ENCODE measurements at places on chromosomes 5 and 9.

- DNase-seq = no peak
Observed at GRCh38 chr9:22354699-22355384, 91.8 kb upstream of the DMRTA1 start.

- DNase-seq = no peak
Observed at GRCh38 chr5:168654211-168654721, 75.1 kb upstream of the PANK3 start.

- no peak for DNase-seq
Observed at GRCh38 chr9:97813072-97813471, 40.0 kb upstream of the FOXE1 start.

GRCh38 chr5:88707216-88707965 lies 175.6 kb downstream of the MEF2C start:
- DNase-seq = no peak

DNA sequence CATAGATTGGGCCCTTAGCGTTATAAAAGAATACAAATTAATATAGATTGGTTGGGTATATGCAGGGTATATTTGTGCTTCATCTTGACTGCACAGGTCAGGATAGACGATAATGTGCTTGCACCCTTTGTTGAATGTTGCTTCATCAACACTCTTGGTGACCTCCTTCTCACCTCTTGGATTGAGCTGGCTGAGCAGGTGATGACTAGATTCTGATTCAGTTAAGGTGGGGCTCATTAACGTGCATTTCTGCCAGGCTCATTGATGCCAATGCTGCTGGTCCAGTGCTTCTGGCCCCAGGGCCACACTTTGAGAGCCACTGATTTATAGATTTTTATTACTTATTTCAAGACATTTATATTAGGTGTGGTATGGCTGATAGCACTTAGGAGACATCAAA lies 27.7 kb downstream of the PCSK5 start:
- DNase-seq = no peak

DNA sequence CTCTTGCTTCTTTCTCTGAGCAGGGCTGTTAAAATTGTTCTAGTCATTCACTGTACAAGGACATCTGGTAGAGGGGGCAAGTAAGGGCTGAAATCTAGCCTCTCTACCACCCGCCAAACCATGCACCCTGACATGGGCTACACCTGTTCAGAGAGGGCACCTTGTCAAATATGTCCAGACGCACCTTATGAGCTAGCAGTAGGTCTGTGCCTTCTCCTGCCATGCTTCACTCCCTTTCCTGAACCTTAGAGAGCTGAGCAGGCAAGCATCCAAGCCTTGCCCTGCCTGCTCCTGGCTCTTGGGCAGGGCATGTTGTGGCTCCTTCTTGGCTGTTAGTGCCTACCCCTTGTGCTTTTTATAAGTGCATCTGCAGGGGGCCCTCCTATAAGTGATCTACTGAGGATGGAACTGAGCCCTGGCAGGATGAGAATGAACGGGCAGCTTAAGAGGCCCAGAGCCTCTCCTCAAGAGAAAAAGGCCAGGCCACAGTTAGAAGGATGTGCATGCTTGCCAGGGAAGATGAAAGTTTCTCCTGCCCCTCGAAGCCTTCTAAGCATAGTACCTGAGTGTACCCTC lies 3.8 kb upstream of the NEUROG1 start:
- no peak for DNase-seq

DNA sequence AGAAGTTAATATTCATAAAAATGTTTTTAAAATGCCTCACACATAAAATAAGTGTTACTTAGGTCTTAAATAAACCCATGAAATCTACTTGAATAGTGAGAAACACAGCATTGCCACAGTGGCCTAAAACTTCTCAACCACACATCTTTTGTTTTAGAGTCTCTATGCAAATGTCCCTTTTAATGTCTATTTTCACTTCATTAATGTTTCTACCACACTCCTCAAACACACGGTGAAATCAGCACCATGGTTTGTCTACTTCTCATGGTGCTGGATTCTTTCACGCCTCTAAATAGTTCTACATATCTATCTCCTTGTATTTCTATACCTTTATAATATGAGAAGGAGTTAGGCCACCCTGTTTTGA lies 111.2 kb downstream of the EDIL3 start:
- no peak for DNase-seq

- DNase-seq = no peak
Observed at GRCh38 chr9:107333363-107333762, 50.3 kb downstream of the RAD23B start.

DNA sequence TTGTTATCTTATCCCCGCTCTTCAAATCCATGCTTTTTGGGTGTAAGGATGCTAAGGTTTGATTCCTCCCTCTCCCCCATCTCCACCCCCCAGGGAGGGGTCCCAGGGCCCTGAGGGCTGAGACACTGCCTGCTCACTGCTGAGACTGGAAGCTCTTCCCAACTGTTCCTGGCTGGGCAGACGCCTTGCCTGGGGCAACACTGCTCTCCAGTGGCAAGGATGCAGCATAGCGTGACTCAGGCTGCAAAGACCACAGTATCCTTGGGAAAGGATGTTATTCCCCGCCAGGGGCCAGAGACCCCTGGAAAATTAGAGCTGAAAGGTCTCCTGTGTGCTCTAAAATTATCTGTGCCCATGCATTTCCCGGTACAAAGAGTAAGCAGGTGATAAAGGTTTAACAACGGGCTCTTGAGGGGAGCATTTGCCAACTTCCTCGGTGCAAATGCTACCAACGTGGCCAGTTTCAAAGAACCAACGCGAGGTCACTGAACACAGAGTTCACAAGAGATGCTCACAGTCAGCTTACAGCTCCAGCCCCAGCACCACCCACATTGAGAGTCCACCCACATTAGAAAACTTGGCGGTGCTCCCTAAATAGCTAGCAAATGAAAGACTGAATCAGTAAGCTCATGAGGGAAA lies 271.9 kb downstream of the NSG2 start:
- DNase-seq = no peak

DNA sequence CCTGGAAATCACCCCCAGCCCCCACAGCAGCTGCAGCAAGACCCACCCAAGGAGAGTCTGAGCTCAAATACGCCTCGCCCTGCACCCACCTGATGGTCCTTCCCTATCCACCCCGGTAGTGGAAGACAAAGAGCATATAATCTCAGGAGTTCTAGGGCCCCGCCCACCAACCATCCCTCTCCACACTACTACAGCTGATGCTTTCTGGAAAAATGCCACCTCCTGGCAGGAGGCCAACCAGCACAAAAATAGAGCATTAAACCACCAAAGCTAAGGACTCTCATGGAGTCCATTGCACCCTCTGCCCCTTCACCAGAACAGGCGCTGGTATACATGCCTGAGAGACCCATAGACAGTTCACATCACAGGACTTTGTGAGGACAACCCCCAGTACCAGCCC lies 22.5 kb upstream of the NIPSNAP3A start:
- no peak for DNase-seq

DNA sequence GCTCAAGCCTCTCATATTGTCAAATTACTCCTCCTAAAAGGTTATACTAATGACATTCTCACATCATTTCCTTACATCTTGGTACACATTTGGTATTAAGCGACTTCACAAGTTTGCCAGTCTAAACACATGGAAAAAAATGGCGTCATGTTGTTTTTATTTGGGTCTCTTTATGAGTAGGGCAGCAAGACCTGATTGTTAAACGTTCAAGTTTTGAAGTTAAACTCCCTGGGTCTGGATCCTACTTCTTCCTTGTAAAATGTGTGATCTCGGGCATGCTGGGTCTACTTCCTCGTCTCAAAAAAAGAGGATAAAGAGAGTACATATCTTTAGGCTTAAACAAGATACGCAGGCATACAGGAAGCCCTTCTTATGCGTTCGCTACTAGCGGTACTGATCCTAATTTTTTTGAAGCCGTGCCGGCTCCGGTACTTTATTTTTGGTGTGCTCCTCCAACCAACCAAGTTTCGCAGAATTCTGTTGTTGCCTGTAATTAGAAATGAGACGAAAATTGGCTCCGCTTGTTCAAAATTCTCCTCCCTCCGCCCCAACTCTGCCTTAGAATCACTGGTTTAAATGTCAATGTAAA lies 596 bp upstream of the CDC37L1 start:
- no peak for DNase-seq

DNA sequence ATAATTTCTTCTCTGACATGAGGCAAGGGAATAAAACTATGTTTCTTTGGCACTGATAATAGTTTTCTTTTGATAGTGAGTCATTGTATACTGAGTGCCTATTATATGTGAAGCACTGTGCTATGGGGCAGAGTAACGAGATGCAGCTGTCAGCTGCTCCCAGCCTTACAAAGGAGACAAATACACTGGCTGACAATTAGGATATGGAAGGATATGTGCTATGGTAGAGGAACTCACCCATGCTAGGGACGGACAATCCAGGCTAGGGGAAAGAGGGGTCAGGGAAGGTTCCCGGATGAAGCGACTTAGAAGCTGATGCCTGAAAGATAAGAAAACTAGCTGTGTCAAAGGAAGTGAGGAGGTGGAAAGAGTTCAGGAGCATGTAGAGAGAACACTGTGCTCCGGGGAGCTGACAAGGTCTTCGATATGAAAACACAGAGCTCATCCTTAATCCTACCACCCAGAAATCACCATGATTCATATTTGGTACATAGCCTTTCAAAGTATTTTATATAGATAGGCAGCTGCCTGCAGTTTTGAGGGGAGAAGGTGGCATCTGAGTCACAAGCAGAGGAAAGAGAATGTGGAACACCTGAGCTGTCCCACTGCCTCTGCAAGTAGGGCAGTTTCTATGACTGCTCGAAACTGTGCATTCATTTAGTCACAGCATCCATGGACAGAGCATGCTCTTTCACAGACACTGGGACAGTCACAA lies 12.1 kb downstream of the BSPRY start:
- DNase-seq = no peak

DNA sequence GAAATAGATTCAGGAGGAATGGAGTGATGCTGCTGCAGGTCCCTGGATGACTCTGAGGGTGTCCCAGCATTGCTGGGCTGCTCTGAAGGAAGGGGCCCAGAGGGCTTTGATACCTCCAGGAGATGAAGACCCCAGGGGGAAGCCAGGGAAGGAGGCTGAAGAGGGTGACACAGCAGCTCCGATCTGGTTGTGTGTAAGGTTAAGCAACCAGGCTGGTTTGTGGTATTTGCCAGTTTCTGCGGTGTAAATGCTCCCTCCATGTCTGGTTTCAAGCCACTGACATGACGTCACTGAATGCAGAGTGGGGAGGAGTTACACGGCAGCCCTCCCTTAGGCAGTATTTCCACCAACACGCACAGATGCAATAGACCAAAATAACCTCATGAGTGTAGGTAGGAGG lies 40.0 kb upstream of the ORM1 start:
- DNase-seq = peak; percentile 32

DNA sequence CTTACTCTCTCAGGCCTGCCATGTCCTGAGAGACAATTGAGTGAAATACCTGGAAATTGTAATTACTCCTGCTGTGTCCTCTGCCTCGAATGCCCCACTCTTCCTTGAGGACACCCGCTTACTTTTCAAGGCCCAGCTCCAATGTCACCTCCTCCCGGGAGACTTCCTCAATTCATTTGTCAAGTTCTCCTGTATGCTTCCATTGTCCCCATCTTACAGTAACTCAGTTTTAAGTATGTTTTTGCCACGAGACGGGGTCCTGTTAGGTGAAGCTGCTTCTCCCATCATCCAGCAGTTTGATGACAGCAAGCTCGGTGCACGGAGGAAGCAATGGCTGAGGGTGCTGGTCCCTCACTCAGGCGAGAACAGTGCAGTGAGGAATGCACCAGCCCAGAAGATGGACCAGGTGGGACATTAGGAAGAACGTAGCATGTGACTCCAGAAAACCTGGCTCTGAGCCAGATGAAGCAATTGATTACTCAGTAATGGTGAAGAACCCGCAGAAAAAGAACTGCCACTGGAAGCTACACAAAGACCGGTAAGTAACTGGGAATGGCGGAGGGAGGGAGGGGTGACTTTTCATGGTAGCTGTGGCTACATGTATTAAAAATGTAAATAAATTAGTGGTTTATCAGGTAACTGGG lies 274.8 kb downstream of the DENND1A start:
- DNase-seq = no peak

- DNase-seq = no peak
Observed at GRCh38 chr9:81759680-81760215, 70.4 kb upstream of the TLE1 start.

- no peak for DNase-seq
Observed at GRCh38 chr9:83313781-83314180, 224.4 kb downstream of the FRMD3 start.

DNA sequence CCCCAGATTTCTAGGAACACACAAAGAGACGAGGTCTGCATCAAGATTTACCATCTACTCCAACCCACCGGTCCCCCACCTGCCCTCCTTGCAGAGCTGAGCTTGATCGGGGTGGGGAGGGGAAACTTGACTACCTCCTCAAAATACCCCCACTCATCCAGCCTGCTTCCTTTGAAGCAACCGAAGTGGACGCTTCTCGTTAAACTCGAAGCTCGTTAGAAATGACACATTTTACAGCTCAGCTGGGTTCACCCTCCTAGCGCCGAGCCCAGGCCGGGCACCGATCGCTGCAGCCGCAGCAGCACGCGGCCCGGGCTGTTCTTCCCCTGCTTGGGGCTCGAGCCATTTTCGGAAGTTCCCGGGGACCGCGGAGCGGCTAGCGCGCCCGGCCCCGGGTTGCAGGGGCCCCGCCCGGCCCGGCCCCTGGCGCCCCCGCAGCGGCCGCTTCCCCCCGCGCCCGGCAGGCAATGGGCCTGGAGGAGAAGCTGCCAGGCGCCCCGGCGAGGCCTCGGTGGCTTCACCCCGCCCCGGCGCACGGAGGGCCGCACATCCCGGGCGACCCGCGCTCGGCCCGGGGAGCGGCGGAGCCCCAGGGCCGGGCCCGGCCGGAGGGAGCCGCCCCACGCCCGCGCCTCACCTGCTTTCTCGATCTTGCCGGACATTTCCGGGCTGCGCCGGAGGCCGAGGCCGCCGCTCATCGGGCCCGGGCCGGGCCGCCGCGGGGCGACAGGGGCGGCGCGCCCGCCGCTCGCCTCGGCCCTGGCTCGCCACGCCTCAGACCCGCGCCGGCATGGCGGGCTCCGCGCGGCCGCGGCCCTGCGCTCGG lies 530 bp downstream of the RAPGEF1 start:
- no peak for DNase-seq

GRCh38 chr5:124237206-124237695 lies 509.2 kb downstream of the ZNF608 start:
- no peak for DNase-seq

GRCh38 chr5:159837860-159838259 lies 78.4 kb upstream of the ADRA1B start:
- no peak for DNase-seq

DNA sequence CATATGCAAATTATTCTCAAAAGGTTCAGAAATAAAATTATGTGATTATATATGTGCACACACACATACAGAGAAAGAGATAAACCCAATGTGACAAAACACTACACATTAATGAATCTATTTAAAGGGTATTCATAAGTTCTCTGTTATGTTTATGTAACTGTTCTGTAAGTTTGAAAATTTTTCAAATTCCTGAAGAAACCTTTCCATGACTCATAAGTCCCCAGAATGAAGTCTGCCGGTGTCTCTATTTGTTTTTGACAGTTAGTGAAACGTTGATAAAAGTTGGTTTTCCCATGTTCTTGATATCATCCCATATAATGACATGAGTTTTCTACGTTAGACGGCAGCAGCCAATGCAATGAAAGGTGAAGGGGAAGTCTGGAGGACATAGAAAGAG lies 199.5 kb upstream of the PUM3 start:
- DNase-seq = no peak

All from NCI-H1436 (cell line).